Head of caudate nucleus (tissue), 42 donors: ENCODE measurements at places on chromosomes 12 and 14.

DNA sequence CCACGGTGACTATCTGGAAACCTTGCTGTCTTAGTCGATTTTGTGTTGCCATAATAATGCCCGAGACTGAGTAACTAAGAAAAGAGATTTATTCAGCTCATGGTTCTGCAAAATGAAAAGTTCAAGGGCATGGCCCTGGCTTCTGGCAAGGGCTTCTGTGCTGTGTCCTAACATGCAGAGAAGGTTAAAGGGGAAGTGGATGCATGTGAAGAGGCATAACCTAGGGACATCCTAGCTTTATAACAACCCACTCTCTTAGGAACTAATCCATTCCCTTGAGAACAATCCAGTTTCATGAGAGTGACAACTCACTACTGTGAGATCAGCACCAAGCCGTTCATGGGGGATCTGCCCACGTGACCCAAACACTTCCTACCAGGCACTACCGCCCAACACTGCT is 11.5 kb downstream of the FLVCR2 start:
- no peak for DNase-seq

- DNase-seq, result no peak
Observed at GRCh38 chr14:34596891-34597290, 33.1 kb downstream of the SNX6 start.

DNA sequence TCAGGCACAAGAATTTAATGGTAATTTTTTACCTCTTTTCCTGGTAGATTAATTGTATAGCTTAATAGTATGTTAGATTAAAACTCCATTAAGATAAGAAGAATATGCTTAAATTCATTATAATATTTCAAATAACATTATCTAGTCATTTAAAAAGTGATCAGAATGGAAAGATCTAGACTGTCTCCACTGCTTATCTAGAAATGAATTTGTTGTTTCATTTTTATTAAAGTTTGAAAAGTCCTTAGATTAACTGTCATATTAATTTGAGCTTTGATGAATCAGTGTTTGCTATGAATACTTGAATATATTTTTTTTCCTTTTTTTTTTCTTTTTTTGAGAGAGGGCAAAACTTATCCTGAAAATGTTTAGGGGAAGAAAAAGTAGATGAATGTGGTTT is 236.6 kb upstream of the NPAS3 start:
- no peak for DNase-seq

DNA sequence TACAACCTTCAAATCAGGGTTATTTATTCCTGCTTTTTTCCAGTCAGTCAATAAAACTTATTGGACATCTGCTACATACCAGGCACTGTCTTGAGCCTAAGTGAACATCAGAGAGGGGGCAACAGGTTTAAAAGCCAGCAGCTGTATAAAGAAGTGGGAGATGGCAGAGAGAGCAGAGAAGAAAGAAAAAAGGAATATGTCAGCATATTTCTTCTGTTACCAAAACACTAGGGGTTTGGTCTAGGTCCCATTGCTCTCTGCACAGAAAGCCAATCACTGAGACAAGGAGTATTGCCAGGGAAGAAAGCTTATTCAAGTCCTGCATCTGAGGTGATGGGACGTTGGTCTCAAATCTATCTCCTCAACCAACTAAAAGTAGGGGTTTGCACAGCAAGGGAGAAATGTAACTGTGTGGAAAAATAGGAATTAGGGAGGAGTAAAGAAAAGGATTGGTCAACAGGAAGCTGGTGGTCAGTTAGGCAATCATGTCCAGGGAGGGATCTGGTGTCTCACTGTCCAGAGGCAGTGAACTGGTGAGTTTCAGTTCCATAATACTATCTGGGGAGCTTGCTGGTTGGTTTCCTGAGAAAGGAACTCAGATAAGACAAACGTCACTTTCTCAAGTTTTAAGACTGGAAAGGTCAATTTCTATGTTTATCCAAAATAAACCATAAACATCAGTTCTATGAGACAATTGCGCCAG is 107.5 kb downstream of the PHLDA1 start:
- DNase-seq, result no peak

- no peak for DNase-seq
Observed at GRCh38 chr12:131559517-131560516, 151.1 kb upstream of the SFSWAP start.

DNA sequence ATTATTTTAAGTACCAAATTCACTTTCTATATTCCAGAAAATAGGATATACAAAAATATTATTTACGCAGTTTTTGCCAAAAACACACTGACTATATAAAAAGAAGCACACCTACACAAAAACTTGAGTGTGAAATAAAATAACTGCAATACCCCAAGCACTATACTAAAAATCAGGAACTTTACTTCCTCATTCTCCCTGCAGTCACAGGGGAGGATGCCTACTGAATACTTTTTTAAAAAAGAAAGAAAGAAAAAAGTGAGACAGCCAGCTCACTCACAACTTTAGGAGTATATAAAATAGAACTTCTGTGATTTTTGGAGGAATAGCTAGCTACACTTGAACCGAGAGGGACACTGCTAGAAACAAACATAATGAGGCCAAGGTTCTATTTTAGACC is 12.2 kb downstream of the RPS6KA5 start:
- no peak for DNase-seq

GRCh38 chr14:89369656-89370055 is 47.4 kb downstream of the FOXN3 start:
- DNase-seq, result no peak
